ENCODE measurements at places on chromosomes 2 and 18.
A peak's percentile ranks its signal among the peaks of the same experiment; 100 is the strongest.

DNA sequence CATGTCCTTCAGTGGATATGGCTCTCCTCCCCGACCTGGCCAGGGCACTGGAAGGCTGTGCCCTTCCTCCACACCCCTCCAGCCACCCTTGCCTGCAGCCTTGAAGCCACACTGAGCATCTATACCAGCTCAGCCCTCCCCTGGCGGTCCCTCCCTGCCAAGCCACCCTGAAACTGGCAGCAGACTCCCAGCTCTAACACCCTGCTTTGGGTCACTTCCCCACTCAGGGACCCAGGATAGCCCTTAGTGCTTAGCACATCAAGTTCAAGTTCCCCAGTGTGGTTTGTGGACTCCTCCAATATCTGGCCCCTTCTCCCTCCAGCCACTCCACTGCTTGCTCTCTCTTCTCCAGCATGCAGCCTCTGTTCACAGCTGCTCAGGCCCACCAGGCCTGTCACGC, 89.4 kb downstream of the TNS1 start:
- DNase-seq = no peak

- no peak for DNase-seq
These were observed 44.7 kb upstream of the FLACC1 start for GRCh38 chr2:201401815-201402214.

DNA sequence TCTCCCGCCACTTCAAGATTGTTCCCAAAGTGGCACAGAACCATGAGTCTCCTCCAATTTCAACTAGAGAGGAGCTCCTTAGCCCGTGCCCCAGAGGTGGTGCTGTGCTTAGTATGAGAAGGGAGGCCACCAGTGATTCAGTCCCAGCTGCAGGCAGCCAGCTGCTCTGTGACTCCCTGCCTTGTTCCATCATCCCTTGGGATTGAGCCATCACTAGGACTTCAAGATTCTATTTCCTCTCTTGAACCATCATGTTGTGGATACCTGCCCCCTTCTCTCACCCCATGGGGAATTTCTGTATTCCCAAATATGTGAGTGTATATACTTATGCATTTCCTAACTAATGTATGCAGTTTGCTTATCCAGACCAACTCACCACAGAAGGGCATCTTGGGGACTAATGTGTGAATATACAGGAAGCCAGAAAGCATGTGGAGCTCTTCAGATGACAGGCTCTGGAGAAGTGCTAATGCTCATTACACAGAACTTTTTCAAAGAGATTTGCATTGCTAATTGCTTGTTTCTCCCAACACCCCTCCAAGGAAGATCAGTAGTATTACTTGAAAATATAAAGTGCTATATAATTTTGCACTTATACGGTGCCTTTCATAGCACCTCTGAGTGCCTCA, 111.0 kb upstream of the MAP3K20 start:
- DNase-seq = no peak

- no peak for DNase-seq
These were observed 101.2 kb downstream of the MCFD2 start for GRCh38 chr2:46814160-46814961.

GRCh38 chr2:23323917-23324680, 60.9 kb upstream of the KLHL29 start:
- DNase-seq = no peak

DNA sequence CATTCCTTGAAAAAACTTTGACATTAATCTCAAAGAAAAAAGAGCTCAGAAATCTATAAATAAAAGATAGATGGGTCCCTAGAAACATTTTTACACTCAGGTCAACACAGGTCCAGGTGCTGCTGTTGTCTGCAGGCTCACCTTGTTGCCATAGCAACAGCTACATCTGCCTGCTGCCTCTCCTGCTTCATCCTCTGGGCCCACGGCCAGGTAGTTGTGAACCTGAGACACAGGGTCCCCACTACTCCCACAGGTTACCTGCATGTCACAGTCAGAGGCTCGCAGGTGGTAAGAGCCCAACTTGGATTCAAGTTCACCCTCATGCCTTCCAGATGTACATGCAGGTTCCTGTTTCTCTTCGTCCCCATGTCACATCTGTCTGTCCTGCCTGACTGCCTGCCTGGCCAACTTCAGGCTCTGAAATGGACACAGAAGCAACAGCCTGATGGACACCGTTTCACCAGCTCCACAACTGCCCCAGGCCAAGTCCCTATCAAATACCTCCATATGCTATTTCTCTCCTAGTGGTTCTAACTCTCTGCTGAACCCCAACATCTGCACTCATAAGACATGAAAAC, 88.3 kb upstream of the SALL3 start:
- no peak for DNase-seq

DNA sequence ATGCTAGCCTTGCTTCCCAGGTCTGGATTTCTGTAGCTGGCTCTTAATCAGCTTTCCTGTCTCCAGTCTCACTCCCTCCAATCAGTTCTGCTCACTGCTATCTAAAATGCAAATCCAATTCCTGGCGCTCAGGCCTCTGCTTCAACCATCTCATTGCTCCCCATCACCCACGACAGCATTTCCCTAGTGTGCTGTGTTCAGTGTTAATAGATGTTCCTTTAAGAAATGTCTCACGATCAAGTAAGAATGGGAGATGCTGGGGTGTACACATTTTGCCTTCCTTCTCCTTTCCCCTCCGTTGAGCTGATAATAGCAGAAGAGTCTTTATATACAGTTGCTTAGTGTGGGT, 1.6 kb upstream of the PUM2 start:
- DNase-seq = no peak

GRCh38 chr2:174001107-174001506, 35.9 kb upstream of the SP3 start:
- DNase-seq = no peak

DNA sequence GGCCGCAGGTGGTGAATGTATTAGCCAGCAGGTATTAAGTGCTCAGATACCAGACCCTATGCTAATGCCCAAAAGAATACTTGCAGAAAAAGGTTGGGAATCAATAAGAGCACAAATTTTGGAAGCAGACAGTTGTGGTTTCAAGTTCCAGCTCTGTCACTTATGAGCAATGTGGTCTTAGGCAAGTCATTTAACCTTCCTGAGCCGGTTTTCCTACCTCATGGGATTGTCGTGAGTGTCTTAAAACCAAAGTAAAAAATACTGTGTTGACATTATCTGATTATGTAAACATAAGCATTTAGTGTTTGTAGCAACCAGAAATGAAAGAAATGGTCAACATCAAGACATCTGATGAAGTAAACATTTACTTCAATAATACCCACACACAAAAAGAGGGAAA, 93.0 kb upstream of the CHST9 start:
- no peak for DNase-seq

DNA sequence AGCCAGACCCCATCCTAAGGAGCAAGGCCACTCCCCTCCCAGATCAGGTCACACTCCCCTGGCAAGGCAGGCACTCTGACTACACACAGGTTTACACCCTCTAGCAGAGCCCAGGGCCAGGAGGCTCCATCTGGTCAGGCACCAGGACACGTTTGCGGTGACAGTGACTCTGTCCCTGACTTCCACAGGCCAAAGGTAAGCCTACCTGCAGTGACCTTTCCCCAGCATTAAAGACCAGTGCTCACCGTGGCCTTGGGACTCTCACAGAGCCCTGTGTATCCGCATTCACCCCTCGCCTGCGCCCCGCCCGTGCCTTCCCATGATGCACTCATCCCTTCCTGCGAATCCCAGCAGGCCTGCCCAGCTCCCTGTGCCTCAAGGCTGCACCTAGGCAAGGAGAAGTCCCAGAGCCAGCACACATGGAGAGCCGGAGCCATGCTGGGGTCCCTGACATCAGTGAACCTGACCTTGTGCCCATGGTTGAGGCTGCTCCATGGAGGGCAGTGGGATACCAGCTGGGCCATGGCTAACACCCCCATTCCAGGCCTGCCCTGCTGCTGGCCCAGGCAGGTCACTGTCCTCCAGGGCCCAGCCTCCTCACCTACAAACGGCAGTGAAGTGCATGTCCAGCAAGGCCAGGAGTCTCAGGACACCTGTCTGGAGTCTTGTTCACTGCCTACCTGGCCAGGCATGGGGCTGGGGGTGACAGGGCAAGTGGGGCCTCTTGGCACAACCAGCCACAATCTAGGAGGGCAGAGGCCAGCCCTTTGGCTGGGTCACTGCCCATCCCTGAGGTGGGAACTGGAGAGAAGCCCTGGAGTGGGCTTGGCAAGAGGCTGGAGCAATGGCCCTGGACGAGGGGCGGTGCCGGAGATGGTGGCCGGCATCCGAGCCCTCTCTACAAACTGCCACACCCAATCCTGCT, 3.0 kb downstream of the NEURL3 start:
- no peak for DNase-seq

GRCh38 chr2:42102024-42102590, 54.3 kb downstream of the PKDCC start:
- DNase-seq = peak; percentile 74

DNA sequence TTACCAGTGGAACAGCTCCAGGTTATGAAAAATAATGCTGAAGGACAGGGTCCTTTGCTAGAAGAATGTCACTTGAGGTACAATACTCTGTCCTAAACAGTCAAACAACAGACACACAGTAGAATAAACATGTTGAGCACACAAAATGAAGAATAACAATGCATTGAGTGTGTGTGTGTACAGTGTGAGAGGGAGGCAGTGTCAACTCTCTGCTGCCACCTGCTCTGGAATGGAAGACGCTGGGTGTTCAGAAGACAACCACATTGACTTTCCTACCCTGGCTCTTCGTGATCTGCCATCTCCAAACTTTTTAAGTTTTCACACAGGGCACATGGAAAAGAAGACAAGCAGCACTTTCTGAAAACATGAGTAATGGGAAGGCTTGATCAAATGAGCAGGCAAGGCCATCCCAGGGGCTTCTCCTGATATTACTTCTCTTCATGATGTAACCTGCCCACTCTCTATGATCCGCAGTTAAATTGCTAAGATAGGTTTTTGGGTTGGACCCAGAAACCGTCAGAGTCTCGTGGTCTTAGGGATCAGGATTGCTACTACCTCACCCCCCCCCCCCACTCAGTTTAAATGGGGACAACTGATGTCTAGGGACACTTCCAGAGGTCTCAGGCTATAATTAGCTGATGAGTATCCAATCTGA, 533.2 kb upstream of the TNP1 start:
- no peak for DNase-seq

DNA sequence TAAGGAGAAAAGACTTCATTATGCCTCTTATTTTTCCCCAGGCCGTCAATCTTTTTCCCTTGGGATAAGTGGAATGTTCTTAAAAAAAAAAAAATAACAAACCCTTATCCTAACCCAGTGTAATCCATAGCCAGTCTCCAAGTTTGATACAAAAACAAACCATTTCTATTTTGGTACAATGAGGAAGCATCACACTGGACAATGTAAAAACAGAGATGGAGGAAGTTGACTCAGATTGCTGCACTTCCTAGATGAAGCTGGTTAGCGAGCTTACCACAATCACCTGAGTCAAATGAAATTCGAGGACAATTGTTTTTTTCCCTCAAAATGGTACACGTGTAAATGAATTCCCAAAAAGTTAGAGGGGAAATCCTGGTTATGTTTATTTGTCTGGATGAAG, 259.7 kb downstream of the TCF4 start:
- DNase-seq = no peak

- no peak for DNase-seq
These were observed 67.6 kb downstream of the LAMA3 start for GRCh38 chr18:23756590-23757436.

GRCh38 chr2:39538718-39539117, 101.6 kb upstream of the MAP4K3 start:
- DNase-seq = no peak

DNA sequence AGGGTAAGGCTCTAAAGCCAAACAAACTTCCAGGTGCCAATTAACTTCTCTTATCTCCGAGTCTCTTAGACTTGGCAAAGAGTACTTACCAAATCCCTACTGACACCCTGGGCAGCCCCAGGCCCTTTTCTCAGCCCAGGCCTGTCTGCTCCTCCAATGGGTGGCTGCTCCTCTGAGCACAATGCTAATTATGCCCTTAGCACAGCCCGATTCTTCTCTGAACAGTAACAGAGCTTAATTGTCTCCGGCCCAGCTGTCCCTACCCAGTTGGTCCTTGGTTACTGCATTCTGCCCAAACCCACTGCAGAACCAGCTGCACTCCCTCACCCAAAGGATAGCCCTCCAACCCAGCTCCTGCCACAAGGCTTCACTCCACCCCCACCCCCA, 110.3 kb downstream of the SMAD7 start:
- DNase-seq = no peak

- no peak for DNase-seq
These were observed 32.3 kb downstream of the SCTR start for GRCh38 chr2:119491776-119492525.

DNA sequence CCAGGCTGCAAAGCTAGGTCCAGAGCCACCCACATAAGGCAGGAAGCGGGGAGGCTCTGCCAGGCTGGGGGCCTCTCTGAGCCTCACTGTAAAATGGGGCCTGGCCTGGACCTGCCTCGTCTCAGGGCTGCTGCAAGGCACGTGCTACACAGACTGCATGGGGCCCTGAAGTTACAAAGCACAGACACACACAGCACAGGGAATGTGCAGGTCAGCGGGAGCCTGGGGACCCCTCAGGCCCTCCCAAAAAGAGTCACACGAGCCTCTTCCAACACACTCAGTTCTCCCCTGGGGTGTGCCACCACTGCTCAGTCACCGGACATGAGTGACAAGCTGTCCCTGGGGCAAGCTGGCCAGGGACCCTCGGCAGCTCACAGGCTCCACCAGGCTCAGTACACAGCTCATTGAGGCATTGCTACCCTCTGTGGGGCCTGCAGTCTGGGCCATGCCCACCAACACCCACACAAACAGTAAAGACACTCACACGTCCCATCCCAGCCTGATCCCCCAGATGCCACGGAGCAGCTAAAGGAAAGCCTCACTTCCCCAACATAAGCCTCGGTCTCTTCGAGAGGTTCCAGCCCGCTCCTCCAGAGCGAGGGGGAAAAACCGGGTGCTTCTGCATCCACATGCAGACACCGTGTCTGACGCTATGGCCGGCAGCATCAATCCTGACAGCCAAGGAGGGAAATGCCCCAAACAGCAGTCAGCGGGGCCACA, 33.7 kb downstream of the BOK start:
- DNase-seq = no peak

DNA sequence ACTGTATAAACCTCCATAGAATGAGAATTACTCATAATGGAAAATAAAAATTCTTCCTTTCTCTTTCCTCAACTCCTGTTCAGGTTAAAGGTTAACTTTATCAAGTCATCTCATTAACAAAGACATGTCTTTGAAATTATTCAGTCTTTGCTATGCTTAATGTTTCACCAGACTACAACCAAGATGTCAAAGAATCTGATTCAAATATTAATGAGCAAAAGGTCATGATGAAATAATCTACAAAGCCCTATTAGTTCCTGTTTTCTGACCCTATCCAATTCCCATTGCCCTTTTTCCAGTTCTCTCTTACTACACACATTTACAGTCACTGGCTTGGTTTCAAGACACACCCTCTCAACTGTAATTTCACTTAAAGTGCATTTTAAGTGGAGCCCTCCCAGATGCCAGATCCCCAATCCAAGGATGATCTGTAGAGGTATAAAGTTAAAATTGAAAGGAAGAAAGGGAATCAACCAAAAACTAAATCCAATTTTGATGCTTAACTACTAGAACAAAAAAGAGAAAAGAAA, 246.9 kb upstream of the CYP26B1 start:
- DNase-seq = no peak

DNA sequence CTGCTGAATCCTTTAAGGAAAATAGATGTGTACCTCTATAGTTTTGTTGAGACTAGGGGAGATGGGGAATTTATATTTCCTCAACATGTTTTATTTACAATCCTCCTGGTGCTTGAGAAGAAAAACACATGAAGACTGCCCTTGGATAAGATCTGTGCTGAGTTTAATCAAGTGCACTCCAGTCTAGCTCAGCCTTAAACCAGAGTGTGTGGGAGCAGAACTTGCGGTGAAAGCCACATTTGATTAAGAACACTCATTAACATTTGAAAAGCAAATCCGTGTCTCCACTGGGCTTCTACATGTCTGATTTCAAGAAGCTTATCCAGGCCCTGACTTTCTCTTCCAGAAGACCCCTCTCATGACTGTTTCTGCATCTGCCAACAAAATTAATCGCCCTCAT, 84.8 kb upstream of the ITGA6 start:
- DNase-seq = no peak

All from GM12864 (cell line).